ENCODE measurements at places on chromosomes 6 and 20.

GRCh38 chr20:665276-665675 lies 10.3 kb downstream of the SCRT2 start:
- DNase-seq: no peak

DNA sequence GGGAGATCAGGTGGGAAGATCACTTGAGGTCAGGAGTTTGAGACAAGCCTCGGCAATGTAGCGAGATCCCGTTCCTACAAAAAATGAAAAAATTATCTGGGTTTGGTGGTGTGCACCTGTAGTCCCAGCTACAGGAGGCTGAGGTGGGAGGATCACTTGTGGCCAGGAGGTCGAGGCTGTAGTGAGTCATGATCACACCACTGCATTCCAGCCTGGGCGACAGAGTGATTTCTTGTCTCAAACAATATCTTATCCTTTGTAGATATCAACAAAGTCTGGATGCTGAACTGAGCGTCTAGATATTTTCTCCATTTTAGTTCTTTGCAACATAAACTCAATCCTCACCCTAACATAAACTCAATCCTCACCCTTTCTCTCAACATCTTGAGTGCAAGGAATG lies 197.6 kb downstream of the DTNBP1 start:
- no peak for DNase-seq

GRCh38 chr6:140436023-140436811 lies 1061.8 kb upstream of the CITED2 start:
- DNase-seq: no peak

DNA sequence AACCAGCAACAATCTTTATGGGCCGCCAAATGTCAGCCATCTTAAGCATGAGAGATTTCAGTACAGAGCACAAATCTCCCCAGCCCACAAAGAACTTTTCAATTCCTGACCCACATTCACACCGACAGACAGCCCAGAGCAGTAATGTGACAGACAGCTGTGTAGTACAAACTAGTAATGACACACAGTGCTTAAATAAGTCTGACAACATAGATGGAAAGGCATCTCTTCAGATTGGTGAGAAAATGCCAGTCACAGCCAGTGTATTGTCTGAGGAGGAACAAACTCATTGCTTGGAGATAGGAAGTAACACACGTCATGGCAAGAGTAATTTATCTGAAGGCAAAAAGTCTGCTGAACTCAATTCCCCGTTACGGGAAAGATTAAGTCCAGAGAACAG lies 36.0 kb downstream of the KIZ start:
- no peak for DNase-seq

- no peak for DNase-seq
These were observed 96.0 kb downstream of the INSM1 start for GRCh38 chr20:20463933-20464374.

GRCh38 chr6:36147294-36147693 lies 17.0 kb downstream of the MAPK13 start:
- DNase-seq: no peak

DNA sequence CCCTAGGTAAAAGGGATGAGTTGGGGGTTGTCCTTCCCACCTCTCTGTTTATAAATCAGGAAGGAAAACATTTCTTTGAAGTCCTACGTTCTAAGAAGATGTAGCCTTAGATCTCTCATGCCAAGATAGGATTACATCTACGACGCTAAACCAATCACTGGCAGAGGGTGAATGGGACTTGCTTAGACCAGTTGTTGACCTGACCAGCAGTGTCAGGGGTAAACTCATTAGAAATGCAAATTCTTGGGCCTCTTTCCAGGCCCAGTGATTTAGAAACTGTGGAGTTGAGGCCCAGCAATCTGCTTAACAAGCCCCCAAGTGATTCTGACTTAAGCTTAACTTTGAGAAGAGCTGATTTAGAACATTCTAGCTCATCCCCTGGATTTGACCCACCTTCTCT lies 147.1 kb upstream of the THEMIS start:
- DNase-seq: no peak

GRCh38 chr6:105459864-105460263 lies 57.0 kb upstream of the PREP start:
- DNase-seq: no peak

DNA sequence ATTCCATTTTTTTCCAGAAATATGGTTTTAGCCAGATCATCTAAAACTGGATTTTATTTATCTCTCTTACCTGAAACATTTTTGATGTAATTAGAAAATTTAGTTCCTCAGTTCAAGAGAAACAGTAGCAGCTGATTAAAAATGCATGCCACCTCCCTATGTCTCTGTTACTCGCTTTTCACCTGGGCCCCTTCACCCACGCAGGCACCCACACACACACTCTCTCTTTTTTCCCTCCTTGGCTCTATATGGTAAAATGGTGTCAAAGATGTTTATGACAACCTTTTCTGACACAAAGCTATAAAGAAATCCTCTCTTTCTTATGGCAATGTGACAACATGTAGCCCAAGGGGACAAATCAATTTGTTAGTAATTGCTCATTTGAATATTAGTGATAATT lies 5.8 kb upstream of the SGK1 start:
- DNase-seq: no peak

DNA sequence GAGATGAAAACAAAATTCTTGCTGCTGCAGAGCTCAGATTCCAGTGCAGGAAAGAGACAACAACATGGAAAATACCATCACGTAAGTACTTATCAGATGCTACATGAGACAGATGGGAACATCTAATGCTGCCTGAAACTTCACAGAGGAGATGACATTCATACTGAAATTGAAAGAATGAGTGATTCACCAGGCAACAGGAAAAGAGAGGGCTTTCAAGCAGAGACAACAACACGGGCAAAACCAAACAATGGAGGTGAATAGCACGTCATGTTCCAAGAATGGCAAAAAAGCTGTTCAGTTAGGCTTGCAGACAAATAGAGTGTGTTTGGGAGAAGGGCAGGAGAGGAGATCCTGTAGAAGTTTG lies 39.3 kb downstream of the GTF2H5 start:
- no peak for DNase-seq

DNA sequence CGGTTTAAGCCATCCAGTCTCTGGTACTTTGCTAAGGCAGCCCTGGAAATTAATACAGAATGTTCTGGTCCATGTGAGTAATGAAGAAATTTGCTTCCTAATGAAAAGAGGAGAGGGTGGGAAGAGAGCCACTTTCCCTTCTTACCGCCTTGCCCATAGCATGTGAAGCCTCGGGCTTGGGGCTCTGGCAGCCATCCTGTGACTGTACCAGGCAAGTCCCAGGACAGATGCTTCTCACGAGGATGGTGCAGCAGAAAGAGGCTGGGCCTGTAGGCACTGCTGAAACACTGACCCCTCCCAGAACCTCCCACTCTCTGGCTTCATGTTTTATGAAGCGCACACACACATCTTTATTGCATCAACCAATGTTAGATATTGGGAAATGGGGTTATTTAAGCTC lies 74.8 kb downstream of the IYD start:
- no peak for DNase-seq

All from stimulated activated CD8-positive, alpha-beta memory T cell treated with anti-CD3 and anti-CD28 coated beads, Interleukin-15, amount 100 ng/mL, for 48 hours (primary cell).